Activated CD8-positive, alpha-beta memory T cell treated with anti-CD3 and anti-CD28 coated beads for 24 hours (primary cell): ENCODE measurements at places on chromosomes 4 and X.

DNA sequence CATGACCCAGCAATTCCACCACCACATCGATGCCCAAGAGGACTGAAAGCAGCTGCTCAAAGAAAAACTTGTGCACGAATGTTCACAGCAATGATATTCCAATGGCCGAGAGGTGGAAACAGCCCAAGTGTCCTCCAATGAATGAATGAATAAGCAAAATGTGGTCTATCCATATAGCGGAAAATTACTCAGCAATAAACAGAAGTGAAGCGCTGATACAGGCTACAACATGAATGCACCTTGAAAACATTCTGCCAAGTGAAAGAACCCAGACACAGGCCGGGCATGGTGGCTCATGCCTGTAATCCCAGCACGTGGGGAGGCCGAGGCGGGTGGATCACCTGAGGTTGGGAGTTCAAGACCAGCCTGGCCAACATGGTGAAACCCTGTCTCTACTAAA is 5.2 kb upstream of the SLC2A9 start:
- DNase-seq: no peak

- no peak for DNase-seq
Measured at GRCh38 chr4:188613976-188614375, 474.7 kb downstream of the TRIML1 start.

DNA sequence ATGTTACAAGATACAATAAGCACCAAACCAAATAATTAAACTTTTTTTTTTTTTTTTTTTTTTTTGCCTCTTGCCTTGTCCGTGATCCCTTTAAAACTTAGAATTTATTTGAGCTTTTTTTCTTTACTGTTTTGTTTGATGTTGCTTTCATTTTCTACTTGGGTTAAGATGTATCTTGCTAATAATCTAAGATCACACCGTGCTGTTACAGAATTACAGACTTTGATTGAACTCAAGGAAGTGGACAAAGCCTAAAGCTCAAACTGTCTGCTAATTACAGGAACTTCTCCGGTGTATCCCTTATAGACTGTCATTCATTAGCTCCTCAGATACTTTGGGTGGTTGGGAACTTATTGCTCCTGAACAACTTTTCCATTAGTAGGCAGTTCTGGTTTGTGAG is 26.5 kb downstream of the STIM2 start:
- DNase-seq: no peak

DNA sequence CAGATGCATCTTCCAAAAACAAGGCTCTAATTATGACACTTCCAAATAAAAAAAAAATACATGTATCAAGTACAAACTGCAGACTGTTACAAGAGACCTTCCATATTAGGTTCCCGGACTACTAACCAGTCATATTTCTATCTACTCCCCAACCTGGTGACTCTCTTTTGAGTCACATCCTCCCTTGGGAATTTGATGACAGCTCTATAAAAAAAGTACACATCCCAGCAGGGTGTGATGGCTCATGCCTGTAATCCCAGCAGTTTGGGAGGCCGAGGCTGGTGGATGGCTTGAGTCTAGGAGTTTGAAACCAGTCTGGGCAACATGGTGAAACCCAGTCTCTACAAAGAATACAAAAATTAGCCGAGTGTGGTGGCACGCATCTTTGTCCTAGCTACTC is 14.9 kb downstream of the RPGR start:
- DNase-seq: no peak

DNA sequence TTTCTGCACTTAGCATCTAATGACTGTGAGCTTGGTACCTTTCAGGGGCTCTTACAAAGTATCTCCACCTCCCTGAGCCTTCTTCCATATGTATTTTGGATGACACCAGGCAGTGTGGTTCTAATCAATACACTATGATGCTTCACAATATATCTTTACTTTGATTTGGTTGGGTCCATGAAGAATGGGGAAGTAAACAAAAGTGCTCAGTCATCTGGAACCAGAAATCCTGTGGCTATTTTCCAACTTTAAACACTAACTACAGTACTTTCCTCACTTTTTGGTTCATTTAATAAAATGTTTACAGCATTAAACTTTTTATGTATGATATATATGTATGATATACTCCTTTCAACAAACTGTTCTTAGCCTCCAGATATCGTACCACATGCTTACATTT is 216.4 kb upstream of the AFF2 start:
- no peak for DNase-seq
